ENCODE measurements at places on chromosomes 2 and 18.

GRCh38 chr2:160010361-160011145 is 51.9 kb downstream of the PLA2R1 start:
- DNase-seq = no peak

DNA sequence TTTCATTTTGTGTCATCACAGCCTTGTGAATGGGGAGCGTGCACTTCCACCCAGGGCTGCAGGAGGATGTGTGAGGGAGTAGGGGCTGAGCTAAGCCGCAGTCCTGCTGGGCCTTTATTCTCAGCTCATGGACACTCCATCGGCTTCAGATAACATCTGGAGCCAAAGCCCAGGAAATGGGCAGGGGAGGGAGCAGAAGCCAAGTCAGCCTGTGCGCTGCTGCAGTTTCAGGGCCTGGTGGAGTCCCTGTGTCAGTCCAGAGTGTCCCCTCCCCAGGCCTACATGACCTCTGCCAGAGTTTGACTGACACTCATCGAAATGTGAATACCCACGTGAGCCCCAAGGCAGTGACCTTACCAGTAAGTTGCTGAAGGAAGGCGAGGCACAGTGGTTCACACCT is 242.2 kb downstream of the LOXHD1 start:
- no peak for DNase-seq

DNA sequence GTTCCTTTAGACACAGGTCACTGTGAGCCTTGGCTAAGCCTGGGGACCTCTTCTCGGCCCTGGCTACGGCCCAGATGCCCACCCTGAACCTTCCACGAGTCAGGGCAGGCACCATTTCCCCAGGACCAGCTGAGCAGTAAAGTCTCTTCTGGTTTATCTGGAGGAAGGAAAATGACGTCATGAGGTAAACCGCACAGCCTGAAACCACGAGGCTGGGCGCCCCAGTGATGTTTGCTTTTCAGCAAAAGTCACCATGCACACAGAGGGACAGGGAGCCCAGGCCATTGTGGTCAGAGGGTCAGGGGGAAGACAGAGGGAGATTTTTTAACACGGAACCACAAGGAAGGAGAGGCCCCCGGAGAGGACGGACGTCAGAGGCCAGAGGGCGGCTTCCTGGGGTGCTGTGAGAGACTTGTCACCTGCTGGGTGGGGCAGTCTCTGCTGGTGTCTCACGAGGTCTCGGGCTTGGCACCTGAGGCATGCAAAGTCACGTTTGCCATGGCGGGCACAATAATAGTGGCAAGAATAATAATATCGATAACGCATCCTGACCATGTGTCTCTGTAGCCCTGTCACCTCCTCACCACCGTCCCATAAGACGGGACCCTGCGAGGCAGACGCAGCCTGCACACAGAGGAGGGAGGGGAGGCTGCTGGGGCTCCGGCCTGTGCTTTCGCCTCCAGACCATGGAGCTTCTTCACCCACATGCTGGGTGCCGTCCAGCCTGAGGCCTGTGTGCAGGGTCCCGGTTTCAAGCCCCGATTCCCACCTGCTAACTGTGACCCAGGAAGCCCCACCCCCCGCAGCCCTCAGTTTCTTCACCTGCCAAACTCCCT is 33.2 kb upstream of the FOSL2 start:
- peak; percentile 88 for DNase-seq

- no peak for DNase-seq
Observed at GRCh38 chr18:63488160-63488559, 11.4 kb downstream of the SERPINB5 start.

DNA sequence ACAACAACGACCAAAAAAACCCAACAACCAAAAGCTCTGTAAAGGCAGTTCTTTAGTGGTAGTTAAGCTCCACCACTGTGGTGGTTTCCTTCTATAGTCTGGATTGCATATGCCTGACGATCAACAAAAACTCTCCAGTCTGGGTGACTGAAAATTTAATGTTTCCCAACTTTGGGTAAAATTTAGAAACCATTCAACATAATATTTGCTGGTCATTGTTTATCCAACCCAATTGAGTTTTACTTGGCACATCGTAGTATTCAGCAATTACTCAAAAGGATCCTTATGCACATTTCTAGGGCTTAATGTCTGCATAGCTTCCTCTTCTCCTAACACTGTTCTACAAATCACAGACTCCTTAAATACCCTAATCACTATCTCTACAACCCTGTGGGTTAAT is 1080.2 kb upstream of the NRXN1 start:
- no peak for DNase-seq

DNA sequence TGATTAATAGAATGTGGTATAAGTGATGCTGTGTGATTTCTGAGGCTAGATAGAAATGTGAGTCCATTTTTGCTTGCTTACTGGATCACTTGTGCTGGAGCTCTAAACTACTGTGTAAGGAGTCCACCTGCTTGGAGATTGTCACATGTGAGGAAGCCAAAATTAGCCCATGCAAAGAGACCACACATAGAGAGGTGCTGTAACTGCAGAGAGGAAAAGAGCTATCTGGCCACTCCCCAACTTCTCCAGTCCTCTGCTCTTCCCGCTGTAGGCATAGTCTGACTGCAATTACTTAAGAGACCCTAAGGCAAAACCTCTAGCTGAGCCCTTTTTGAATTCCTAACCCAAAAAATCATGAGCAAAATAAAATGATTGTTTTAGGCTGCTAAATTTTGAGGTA is 120.6 kb upstream of the FBXO11 start:
- DNase-seq = no peak

DNA sequence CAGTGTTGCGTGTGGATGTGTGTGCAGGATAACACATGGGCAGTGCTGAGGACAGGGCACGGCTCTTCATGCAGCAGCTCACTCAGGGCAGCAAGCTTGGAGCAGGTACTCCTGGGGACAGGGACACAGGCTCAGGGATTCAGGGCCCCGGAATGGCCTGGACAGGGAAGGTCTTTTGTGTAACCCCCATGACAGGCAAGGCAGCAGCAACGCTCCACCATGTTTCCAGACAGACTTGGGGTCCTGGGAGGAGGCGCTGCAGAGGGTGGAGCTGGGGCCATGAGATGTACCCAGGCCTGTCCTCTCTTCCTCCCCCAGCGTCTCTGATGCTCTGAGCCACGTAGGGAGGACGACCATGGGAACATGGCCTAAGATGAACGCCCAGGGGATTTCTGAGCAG is 58.3 kb downstream of the ADNP2 start:
- no peak for DNase-seq

GRCh38 chr2:38751596-38752410 is 642 bp upstream of the SRSF7 start:
- no peak for DNase-seq

- DNase-seq = no peak
Observed at GRCh38 chr18:63237881-63238692, 81.5 kb downstream of the BCL2 start.

DNA sequence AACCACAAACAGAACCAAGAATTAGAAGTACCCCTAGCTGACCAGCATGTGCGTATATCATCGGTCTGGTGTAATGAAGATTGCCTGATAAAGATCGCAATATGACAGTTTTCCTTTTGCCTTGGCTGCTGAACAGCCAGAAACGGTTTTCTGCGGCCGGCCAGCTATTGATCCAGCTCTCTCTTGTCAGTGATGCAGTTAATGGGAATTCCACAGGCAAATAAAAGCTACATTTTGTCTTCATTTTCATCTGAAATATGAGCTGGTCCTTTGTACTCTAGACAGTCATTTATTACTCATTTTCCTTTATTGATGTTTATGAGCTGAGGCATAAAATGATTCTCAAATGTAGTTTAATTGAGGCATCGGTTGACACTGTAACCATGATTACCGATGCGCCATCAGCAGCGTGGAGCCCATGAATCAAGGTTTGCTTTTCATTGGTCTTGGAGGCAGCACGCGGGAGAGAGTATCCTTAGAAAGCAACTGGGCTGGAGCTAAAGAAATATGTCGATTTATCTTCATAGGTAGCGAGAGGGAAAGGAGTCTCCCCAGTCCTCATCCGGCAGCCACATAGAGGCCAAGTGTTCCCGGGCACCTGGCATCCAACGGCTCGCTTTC is 535.2 kb downstream of the GALR1 start:
- DNase-seq = no peak

GRCh38 chr2:182898718-182899117 is 32.3 kb upstream of the FRZB start:
- no peak for DNase-seq
